WERI-Rb-1 (cell line): ENCODE measurements at places on chromosomes 5 and 9.
A peak's percentile ranks its signal among the peaks of the same experiment; 100 is the strongest.

DNA sequence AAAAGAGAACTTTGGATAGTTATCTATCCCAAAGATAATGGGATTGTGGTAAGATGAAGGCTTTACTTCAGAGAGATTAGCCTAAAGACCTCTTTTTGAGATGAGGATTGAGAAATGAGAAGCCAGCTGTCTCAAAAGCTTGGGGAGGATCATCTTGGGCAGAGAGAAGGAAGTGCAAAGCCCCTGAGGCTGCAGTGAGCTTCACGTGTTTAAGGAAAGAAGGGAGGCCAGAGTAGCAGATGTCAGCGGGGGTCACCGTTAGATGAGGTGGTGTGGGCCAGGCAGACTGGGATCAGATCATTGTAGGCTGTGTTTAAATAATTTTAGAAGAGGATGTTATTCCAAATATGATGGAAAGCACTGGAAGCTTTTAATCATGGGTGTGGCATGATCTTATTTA, 270.1 kb downstream of the ARHGEF28 start:
- DNase-seq: peak; percentile 64

GRCh38 chr5:161403996-161404395, 142.5 kb downstream of the GABRB2 start:
- no peak for DNase-seq

- no peak for DNase-seq
Measured at GRCh38 chr5:39076101-39076756, 2.0 kb upstream of the RICTOR start.

DNA sequence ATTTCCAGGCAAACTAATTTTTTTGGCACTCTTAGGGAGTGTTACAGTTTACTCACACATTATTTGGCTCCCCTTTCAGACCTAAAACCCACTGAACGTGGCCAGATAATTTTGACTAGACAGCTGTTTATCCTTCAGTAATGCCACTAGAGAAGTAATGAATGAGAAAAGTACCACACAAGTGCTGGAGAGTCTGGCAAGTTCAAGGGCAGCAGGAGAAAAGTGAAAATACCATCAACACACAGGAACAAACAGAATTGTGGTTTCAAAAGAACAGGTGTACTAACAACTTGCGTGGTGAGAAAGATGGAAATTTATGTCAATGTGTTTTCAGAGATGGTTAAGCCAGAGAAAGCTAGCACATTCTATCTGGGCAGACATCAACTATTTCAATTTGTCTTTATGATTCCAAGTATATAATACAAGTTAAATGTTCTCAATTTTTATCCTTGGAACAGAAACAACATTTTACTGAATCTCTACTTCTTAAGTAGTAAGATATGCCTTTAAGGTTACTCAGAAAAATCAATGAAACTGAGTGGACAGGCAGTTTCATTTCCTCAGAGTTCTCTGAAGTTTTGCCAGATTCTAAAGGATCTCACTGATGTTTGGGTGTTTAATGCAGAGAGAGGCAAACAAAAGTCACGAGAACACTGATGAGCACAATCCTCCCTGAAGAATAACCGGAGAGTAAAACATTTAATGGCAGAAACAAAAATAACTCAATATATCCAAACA, 91.0 kb downstream of the ARSB start:
- DNase-seq: no peak

GRCh38 chr5:133861161-133861737, 107.2 kb downstream of the C5orf15 start:
- no peak for DNase-seq

DNA sequence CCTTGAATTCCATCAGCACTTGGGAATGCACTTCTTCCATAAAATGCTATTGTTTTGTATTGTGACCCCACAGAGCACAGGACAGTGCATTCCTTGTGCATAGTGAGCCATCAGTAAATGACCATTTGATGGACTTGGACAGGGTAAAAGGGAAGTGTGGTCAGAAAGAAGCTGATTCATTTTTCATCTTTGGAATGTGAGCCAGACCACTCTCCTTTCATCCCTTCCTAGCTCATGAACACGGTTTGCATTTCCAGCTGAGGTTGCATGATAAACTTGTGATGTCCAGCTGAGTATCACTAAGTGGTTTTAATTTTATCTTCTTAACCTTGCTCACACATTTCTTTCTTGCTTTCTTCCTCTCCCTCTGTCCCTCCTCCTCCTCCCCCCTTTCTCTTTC, 101.3 kb downstream of the NUDT12 start:
- no peak for DNase-seq

GRCh38 chr5:173720953-173721600, 104.6 kb upstream of the BOD1 start:
- DNase-seq: peak; percentile 37

DNA sequence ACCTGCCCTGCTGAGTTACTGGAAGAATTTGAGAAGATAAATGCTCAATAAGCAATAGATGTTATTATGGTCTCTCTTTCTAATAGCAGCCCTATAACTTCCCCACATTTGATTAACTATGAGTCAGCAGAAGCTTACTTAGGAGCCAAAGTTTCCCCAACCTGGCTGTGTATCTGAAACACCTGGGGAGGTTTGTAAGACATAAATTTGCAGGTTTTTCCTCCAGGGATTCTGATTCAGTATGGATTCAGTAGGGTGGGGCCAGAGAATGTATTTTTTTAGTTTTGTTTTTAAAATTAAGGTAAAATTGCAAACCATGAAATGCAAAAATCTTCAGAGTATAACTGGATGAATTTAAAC, 44.9 kb upstream of the GNPDA1 start:
- DNase-seq: no peak

GRCh38 chr5:140342287-140342686, 4.1 kb downstream of the HBEGF start:
- no peak for DNase-seq

DNA sequence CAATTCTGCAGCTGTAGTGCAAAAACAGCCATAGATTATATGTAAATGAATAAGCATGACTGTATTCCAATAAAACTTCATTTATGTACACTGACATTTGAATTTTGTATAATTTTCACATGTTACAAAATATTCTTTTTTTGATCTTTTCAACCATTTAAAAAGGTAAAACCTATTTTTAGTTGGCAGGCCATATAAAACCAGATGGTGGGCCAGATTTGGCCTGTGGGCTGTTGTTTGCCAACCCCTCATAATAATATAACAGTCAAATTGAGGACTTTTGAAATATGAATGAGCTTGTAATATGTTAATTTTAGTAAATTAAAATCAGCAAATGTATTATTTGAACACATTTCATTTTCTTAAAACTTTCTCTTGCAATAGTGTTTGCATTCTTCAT, 913.4 kb downstream of the TLE1 start:
- DNase-seq: no peak

DNA sequence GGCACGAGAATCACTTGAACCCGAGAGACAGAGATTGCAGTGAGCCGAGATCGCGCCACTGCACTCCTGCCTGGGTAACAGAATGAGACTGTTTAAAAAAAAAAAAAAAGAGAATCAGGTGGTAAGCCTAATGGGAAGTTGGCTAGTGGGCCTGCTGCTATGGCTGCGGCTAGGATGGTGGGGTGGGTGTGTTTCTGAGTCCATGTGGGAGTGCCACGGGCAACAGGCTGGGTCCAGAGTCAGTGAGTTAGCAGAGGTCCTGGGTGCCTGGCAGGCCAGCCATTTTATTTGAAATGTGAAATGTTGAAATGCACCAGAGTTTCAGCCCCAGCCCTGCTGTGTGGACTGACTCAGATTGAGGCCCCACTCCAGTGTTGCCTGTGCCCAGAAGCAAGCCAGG, 37.8 kb downstream of the JADE2 start:
- DNase-seq: no peak

- DNase-seq: no peak
Measured at GRCh38 chr5:148816782-148817181, 9.6 kb upstream of the ADRB2 start.

DNA sequence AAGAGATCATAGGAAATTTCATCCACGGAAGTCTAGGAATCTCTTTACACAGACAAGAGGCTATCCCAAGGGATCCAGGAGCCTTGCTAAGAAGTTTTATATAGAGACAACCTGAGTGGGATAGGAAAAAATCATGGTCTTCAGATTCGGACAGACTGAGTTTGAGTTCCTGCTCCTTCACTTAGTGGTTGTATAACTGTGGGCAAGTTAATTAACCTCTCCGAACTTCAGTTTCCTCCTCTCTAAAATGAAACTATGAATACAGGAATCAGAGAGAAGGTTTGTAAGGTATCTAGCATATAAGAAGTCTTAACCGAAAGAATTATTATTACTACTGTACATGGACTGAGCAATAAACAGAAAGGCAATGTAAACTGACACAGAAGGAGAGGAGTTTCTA, 35.1 kb downstream of the NR2F1-AS1 start:
- no peak for DNase-seq

DNA sequence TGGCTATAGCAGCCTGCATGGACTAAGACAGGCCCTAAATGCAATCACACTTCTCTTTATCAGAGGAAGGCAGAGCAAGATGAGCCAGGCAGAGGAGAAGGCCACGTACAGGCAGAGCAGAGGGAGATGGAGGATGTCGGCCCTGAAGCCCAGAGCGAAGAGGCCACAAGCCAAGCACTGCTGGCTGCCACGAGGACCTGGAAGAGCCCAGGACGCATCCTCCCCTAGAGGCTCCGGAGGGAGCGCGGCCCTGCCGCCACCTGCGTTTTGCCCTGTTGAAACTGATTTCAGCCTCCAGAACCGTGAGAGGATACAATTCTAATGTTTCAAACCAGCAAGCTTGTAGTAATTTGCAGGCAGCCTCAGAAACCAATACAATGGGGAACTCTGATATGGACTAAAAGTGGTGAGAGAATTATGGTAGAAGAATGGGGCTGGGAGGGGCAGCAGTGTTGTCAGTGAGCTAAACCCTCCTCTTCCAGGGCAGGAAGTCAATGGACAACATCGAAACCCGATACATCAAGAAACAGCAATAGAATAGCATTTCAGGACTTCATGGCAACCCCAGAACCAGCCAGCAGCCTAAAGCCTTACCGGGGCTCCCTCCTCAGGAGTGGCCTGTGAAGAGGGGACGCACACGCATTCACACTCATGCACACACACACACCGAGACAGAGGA, 32.6 kb downstream of the ADAMTS2 start:
- DNase-seq: no peak

DNA sequence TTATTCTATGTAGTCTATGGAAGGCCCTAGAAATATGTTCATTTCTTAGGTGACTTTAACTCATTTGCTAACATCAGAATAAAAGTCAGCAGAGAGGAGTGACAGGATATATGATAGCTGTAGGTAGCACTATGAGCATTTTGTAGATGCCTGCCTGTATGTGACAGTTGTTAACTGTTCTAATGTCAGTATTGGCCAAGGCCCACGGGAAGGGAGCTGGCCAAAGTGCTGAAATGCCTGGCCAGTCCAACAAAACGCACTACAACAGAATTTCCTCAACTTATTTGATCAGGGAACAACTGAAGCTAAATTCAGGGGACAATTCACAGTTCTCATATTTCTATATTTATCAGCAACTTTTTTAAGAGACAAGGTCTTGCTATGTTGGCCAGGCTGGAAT, 20.8 kb downstream of the SV2C start:
- DNase-seq: no peak

DNA sequence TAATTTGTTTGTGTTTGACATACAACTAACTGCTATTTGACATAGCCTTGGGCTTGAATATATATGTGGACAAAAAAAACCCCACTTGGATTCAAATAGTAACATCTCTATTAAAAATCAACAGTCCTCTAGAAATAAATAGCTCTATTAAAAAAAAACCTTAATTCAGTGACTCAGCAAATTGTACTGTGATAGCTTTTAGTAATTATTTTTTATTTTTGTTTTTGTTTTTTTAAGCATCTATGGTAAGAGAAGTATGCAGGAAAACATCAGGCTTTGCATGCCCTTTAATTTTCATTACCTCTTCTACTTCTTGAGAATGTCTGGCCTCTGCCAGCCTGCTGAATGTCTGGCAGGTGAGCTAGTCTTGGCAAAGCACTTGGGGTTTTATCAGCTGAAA, 300.7 kb downstream of the NPR3 start:
- no peak for DNase-seq

- DNase-seq: no peak
Measured at GRCh38 chr5:141919218-141920119, 4.2 kb upstream of the DELE1 start.

GRCh38 chr5:149206524-149207141, 65.0 kb upstream of the AFAP1L1 start:
- no peak for DNase-seq

- DNase-seq: no peak
Measured at GRCh38 chr9:119907056-119907455, 537.8 kb upstream of the BRINP1 start.

GRCh38 chr9:134598884-134599245, 42.7 kb upstream of the COL5A1 start:
- no peak for DNase-seq

DNA sequence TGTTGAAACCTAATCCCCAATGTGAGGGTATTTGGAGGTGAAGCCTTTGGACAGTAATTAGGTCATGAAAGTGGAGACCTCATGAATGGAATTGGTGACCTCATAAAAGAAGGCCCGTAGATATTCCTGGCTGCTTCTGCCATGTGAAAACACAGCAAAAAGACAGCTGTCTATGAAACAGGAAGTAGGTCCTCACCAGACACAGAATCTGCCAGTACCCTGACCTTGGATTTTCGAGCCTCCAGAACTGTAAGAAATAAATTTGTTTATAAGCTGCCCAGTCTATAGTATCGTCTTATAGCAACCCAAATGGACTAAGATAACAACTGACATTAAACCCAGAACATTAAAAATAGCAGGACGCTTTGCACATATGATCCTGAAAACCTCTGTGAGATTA, 371.1 kb downstream of the SPOCK1 start:
- DNase-seq: no peak

DNA sequence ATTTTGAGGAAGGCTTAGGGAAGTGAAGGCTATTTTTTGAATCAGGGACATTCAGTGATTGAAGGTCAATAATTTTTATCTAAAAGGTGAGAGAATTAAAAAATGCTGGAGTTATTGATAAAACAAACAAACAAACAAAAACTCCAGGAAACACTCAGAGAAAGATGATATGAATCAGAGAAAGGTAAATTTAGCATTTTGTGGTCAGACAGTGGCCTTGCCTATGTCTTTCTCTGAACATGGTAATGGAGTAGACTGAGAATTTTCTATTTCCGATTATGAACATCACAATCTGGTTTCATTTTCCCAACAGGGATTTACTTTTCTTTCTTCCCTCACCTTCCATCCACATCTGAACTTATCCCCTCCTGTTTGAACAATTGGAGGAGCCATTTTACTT, 353.6 kb upstream of the RIOK2 start:
- DNase-seq: no peak

- no peak for DNase-seq
Measured at GRCh38 chr5:107381189-107381856, 289.4 kb downstream of the EFNA5 start.

GRCh38 chr5:30894811-30895210, 298.7 kb upstream of the CDH6 start:
- DNase-seq: no peak
